GM23248 (cell line): ENCODE measurements at places on chromosomes 11 and 22. TPM values are rescaled to one million over a fixed set of nuclear protein-coding genes. Genes with fewer than 3 reads are reported as not detected.

DNA sequence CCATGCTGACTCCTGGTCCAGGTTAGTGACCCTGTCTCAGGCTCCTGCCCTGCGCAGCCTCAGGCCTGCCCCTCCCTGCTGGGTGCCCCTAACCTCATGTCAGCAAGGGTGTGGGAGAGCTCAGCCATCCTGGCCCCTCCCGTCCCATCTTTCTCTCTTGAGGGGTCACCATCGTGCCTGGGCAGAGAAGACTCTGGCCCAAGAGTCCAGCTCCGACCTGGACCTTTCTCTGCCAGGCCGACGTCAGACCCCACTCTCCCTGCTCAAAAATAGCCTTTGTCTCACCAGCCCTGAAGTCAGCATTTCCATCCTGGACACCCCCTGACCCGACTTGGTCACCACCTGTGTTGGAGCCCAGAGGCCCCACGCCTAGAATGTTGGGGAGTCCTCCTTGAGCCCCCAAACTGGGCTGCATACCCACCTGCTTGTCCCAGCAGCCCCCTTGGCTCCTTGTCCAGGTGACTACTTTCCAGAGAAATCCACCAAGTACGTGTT lies 4.9 kb downstream of the SCGB1C1 start:
- no peak for DNase-seq

Gene APOA1
- 0.23 TPM in 1 of 2 replicates, not detected in the other for polyA plus RNA-seq

GRCh38 chr11:67397986-67398660 lies 3.5 kb downstream of the PPP1CA start:
- DNase-seq = no peak

GRCh38 chr11:89736566-89736965 lies 26.5 kb downstream of the TRIM77 start:
- DNase-seq = no peak

DNA sequence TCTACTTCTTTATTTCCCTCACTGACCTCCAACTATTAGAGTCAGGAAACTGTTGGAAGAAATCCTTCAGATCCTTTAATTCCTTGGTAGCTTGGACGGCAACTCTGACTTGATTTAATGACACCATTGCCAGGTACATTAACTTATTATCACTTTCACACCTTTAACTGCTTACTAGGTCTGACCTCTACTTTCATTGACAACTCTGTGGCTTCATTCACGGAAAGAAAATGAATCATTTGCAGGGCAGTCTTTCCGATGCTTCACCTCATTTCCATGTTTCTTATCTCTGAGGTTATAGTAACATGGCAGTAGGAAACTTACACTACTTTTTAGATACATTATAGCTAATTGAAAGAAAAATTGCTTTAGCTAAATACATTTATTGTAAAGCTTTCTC lies 82.6 kb upstream of the PDGFD start:
- no peak for DNase-seq

- peak; percentile 81 for DNase-seq
Observed at GRCh38 chr11:126341760-126342161, 13.7 kb upstream of the ST3GAL4 start.

Gene FAM227A
- 0.65 and 0.93 TPM in 2 replicates for polyA plus RNA-seq

DNA sequence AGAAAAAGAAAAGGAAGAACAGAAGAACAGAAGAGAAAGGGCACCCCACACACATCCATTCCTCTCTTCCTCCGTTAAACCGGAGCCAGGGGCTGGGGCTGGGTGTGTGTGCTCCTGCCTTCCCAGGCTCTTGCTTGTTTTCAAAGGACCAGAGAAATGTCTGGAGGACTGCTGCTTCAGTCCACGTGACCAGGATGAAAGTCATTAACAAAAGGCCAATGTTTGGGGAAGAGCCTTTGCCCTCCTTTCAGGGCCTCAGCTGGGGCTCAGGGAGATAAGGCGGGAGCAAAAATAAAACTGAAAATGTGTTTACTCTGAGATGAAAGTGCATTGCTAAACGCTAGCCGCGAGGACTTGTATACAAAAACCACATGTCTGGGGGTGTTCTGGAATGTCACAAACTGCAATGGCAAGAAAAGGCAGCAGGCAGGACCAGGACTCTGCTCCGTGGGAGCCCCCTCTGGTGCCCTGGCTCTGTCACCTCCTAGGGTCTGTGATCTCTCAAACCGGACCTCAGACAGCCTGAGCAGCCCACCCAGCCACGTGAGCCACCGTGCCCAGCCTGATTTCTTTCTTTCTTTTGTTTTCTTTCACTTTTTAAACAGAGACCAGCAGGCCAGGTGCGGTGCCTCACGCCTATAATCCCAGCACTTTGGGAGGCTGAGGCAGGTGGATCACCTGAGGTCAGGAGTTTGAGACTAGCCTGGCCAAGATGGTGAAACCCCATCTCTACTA lies 31.6 kb upstream of the MYH9 start:
- DNase-seq = peak; percentile 52
